ENCODE measurements at places on chromosomes 5 and 9.

GRCh38 chr9:19375538-19375937 lies 4.5 kb downstream of the RPS6 start:
- no peak for DNase-seq

- no peak for DNase-seq
Measured at GRCh38 chr9:125079931-125080330, 63.4 kb downstream of the SCAI start.

- DNase-seq, result no peak
Measured at GRCh38 chr5:39076757-39077728, 2.8 kb upstream of the RICTOR start.

- DNase-seq, result no peak
Measured at GRCh38 chr5:169652057-169652456, 15.0 kb downstream of the DOCK2 start.

DNA sequence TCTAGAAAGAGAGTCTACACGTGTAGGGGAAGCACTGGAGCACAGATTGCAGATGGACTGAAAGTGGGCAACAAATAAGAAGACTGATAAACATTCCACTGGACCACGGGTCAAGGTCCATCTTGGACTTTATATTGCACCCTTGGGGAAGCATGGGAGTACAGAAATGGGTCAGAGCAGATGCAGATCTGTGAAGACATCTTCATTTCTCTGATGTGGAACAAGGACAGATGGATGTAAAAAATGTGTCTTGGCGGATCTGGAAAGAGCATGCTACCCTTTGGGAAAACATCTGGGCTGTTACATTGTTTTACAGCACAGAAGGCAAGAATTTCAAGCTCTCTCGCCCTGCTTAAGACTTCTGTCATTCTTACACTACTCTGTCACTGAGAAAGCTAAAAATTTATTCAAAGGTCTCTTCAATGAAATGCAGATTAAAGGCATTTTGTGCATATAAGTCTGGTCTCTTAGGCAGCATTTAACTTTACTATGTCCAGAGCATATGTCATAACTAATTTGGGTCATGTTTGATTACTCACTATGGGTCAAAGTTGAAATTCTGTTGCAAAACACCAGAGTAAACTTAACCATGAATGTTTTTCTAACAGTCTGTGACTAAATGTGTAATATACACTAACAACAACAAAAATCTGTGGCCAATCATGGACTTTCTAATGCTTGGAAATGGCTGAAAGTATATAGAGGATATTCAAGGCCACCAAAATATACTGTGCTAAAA lies 756.4 kb upstream of the DMAC1 start:
- no peak for DNase-seq

DNA sequence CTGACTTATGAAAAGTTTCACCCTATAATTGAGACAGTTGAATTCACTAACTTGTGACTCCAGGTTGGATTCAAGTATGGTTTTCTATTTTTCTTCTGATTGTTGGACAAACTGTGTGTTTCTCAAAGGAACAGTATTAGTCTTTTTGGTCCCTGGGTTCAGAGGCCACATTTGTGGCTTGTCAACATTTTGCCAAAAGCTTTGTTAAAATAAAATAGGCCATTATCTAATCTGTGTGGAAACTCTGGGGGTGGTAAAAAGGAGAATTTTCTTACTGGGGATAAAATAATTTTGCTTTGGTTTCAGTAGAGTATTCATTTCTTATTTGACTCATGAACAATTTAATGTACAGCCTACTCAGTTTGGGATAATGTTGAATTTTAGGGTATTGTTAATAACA lies 166.3 kb downstream of the TMEM167A start:
- DNase-seq, result no peak

GRCh38 chr9:19410594-19410993 lies 1.8 kb downstream of the ACER2 start:
- DNase-seq, result no peak

DNA sequence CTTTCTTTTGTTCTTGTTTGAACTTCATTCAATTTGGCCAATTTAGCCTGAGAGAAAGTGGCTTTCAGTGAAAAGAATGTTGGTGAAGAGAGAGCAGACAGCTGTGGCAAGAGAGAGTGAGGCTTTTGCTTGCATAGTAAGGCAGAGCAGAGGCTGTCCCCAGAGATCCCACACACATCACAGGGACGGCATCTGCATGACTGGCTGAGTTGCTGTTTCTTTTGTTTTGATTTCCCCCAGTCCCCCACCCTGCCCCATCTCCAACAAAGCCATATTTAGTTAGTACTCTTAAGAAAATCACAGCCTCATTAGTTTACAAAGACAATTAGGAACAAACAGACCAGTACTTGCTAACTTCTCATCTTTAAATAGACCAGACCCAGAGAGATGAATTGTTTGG lies 363.9 kb upstream of the SEMA6A start:
- no peak for DNase-seq

DNA sequence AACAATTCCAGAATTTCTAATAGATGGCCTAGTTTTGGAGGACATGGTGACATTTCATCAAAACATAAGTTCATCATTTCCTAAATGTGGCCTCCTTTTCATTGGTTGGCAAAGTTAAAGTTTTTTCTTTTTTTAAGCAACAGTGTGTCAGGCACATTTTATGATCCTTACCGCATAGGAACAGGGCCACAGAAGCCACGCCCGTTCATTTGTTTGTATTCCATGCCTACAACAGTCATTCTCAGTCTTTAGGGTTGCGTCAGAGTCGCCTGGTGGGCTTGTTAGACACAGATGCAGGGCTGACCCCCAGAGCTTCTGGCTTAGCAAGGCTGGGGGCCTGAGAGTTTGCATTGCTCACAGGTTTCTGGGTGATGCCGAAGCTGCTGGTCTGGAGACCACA lies 130.2 kb downstream of the HSD17B3 start:
- no peak for DNase-seq

- DNase-seq, result no peak
Measured at GRCh38 chr5:142115937-142116614, 7.5 kb downstream of the NDFIP1 start.

- DNase-seq, result no peak
Measured at GRCh38 chr9:33158843-33159776, 8.0 kb downstream of the B4GALT1 start.

GRCh38 chr5:141413540-141414069 lies 818 bp downstream of the PCDHGA10 start:
- DNase-seq, result no peak

GRCh38 chr5:61019642-61020041 lies 74.6 kb downstream of the NDUFAF2 start:
- DNase-seq, result no peak

GRCh38 chr9:98706651-98707165 lies 2.0 kb downstream of the GABBR2 start:
- no peak for DNase-seq

DNA sequence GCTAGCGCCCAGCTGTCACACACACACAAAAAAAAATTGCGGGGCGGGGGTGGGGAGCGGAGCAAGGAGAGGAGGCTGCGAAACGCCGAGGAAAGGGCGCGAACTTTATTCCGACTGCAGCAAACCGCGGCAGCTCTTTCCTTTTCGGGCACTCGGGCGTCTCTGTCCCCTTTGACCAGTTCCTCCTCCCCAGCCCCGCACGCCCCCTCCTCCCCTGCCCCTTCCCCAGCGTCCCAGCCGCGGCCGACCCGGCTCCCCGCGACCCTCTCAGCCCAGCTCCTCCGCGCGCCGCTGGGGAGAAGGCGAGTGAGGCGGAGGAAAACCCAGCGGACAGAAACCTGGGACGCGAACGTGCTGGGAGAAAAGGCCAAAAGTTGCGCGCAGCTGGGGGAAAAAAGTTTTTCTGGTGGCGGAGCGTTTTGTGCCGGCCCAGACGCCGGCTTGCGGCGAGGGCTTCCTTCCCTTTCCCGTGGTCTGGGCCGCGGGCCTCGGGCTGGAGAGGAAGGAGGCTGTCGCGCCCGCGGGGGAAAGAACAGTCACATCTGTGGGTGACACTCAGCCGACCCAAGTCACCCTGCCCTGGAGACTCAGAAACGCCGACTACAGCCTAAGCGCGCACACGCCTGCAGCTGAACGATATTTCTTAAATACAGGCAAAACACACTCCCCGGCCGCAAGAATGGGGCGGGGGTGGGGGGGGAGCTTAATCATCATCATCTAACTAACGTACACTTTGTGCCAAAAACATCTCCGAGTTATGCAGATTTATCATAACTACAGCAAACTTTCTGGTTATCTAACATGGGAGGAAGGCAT lies 1.1 kb upstream of the BNC2 start:
- DNase-seq, result no peak
